ENCODE measurements at places on chromosomes 3 and 15.

DNA sequence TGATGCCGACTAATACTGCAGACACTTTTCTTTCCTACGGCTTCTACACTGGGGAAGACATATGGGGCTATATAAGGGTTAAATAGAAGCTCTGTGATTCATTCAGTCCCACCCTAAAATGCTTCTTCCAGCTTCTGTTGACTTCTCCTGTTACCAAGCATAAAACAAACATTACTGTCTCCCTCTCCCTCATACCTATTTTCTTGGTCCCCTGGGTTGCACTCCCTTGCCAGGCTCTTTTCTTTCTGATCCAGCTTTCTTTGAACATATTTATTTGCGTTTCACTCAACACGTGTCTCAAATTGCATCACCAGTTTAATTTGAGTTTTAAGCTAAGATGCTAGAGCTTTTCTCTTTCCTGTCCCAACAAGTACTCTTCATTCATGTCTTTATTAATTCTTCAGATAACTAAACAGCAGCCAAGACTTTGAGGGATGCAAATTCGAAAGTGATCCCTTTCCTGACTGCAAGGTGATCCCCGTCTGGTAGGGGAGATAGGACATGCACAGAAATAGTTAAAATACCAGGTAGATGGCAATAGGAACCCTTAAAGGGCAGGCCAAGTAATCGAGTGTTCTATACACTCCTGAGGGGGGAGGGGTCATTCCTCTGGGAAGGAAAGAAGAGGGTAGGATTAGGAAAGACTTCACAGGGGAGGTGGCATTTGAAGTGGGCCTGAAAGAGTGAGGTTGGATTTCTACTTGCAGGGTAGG is 198.6 kb upstream of the BCL6 start:
- DNase-seq: no peak

- no peak for DNase-seq
These were observed 428.1 kb downstream of the TAFA4 start for GRCh38 chr3:68504201-68504600.

GRCh38 chr15:27273506-27273905 is 302.5 kb downstream of the GABRG3 start:
- no peak for DNase-seq

- no peak for DNase-seq
These were observed 2.9 kb downstream of the NR2C2 start for GRCh38 chr3:14950274-14950673.

DNA sequence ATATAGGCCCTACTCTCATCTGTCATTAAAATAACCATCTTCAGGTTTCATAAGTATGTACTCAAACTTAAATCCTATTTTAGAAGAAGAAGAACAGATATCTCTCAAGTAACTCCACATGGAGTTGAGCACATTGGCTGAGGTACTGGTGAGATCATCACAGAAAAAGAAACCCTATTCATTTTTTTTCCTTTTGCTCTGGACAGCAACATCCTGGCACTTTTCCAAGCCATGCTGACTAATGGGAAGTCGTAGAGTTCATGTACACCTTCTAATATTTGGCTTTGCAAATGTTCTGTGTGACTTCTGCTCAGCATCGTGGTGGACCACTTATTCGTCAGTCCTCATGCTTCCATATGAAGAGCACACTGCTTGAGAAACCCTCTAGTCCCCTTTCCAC is 336.0 kb upstream of the KCNH8 start:
- no peak for DNase-seq

DNA sequence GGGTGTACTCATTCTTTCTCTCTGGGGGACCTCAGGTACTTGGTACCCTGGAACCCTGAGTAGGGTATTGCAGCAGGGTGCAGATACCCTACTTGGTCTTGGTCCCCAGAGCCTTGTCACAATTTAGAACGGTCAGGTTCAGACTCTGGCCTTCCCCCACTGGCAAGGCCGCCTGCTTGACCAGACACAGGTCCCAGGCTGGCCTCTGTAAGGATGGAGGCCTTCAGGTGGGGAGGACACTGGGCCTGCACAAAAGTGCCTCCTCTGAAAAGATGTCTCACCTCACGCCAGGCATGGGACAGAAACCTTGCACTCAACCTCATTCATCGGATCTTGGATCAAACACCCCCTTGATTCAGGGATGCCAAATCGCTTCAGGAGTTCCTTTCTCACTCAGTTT is 158.4 kb downstream of the KLF13 start:
- DNase-seq: no peak

DNA sequence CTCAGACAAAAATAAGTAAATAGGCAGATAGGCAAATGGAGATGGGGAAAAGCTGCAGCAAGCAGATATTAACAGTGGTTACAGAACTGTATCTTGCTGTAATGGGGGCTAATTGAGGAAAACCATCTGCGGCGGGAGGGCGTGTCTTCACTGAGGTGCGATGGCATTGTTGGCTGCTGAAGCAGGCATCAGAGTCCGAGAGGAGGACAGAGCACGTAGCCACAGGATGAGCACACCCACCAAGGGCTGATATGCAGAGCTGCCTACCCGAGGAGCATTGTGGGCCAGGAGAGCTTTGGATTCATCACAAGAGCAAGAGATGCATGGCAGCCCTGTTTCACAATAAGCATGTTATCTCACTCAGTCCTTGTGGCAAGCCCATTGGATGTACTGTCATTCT is 30.4 kb downstream of the CHRNA7 start:
- no peak for DNase-seq

DNA sequence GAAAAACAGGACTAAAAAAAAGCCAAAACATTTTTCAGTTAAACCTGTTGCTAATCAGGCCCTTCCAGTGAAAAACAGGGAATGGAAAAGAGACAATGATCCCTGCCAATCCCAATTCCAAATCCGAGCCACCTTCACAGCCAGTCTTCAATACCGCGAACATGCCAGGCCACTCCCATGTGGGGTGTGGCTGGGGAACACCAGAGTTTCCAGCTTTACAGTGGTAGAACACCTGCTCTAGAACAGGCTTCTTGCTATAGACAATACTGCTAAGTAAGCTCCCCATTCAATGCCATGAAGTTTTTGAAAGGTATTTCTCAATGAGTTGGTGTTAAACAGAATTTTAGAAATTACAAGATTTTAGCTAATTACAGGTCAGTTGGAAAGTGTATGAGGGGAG is 228.3 kb downstream of the ATP8B4 start:
- no peak for DNase-seq

- no peak for DNase-seq
These were observed 274.3 kb upstream of the TRIM42 start for GRCh38 chr3:140403608-140404007.

GRCh38 chr3:37387462-37387861 is 213.1 kb upstream of the LRRFIP2 start:
- DNase-seq: no peak

Data from stimulated activated CD4-positive, alpha-beta T cell treated with anti-CD3 and anti-CD28 coated beads, Interleukin-4, amount 100 ng/mL, for 4 hours (primary cell).